Activated T-helper 1 cell treated with anti-CD3 and anti-CD28 coated beads, Interleukin-2, amount 50 U/mL, for 16 hours (primary cell): ENCODE measurements at places on chromosomes 6 and 20.

GRCh38 chr20:1267161-1267560 lies 1.1 kb downstream of the SNPH start:
- no peak for DNase-seq

- DNase-seq, result no peak
These were observed 279.7 kb downstream of the RNGTT start for GRCh38 chr6:88683734-88684133.

GRCh38 chr20:15220778-15221565 lies 883.6 kb upstream of the FLRT3 start:
- DNase-seq, result no peak

DNA sequence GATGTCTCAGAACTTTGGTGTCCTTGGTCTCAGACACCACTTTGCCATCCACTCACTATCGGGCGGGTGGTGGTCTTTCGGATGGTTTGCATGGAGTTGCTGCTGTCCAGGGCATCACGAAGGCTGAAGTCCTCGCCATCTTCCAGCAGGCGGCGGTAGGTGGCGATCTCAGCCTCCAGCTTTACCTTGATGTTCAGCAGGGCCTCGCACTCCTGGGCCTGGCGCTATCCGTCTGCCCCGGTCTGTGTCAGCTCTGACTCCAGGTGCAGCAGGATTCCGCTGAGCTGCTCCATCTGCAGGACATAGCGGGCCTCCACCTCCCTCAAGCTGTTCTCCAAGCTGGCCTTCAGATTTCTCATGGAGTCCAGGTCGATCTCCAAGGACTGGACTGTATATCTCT lies 36.0 kb downstream of the ZNF311 start:
- no peak for DNase-seq

GRCh38 chr6:85537055-85537494 lies 56.6 kb downstream of the SNX14 start:
- DNase-seq, result no peak
